ENCODE measurements at places on chromosomes 5 and 9.
A peak's percentile ranks its signal among the peaks of the same experiment; 100 is the strongest.

GRCh38 chr9:126704157-126704891 lies 90.6 kb downstream of the LMX1B start:
- no peaks in the 10 kb centered on the region for H3K36me3 ChIP-seq
- DNase-seq = peak; percentile 51
- H3K27me3 ChIP-seq = no peaks in the 10 kb centered on the region
- H3K27ac ChIP-seq = no peak overlapping the region

- no peak for DNase-seq
- H3K4me1 ChIP-seq = peaks cover 11% of the 10 kb centered on the region
- no peak overlapping the region for H3K27ac ChIP-seq
- H3K27me3 ChIP-seq = no peaks in the 10 kb centered on the region
- H3K4me3 ChIP-seq = no peak overlapping the region
- no peaks in the 10 kb centered on the region for H3K36me3 ChIP-seq
These were observed 8.2 kb downstream of the GALNT10 start for GRCh38 chr5:154198611-154199230.

- H3K4me3 ChIP-seq = no peak overlapping the region
- H3K36me3 ChIP-seq = no peaks in the 10 kb centered on the region
- no peaks in the 10 kb centered on the region for H3K4me1 ChIP-seq
- no peak overlapping the region for H3K27ac ChIP-seq
These were observed 27.0 kb downstream of the CDKN2A start for GRCh38 chr9:21967169-21967568.

GRCh38 chr9:92658611-92659010 lies 11.3 kb downstream of the IPPK start:
- DNase-seq = no peak
- no peak overlapping the region for H3K4me3 ChIP-seq
- H3K4me1 ChIP-seq = peaks cover 2% of the 10 kb centered on the region
- no peaks in the 10 kb centered on the region for H3K36me3 ChIP-seq

DNA sequence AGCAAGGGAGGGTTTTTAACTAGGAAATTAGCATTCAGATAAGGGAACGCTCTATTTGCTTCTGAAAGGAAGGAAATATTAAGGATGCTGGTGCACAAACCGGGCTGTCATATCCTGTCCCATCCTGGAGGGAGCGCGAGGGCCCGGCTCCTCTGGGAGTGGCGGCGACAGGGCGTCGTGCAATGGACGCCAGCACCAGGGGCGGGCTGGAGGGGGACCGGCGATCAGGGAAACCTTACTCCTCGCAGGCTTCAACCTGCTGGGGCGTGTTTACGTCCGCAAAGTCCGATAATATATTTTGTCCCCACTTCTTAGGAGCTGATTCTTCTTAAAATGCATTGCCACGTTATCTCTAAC lies 197.1 kb upstream of the TBCA start:
- peaks cover 3% of the 10 kb centered on the region for H3K4me1 ChIP-seq
- no peak for DNase-seq
- H3K27me3 ChIP-seq = no peaks in the 10 kb centered on the region
- H3K36me3 ChIP-seq = no peaks in the 10 kb centered on the region
- no peak overlapping the region for H3K4me3 ChIP-seq
- no peak overlapping the region for H3K27ac ChIP-seq

GRCh38 chr5:160674901-160675300 lies 177.1 kb downstream of the ATP10B start:
- no peaks in the 10 kb centered on the region for H3K4me1 ChIP-seq
- DNase-seq = no peak
- no peaks in the 10 kb centered on the region for H3K36me3 ChIP-seq
- no peak overlapping the region for H3K4me3 ChIP-seq
- H3K27me3 ChIP-seq = no peaks in the 10 kb centered on the region

- H3K4me1 ChIP-seq = no peaks in the 10 kb centered on the region
- no peak for DNase-seq
- no peaks in the 10 kb centered on the region for H3K36me3 ChIP-seq
- no peak overlapping the region for H3K4me3 ChIP-seq
These were observed 76.6 kb downstream of the CD180 start for GRCh38 chr5:67120032-67120431.

GRCh38 chr5:16791904-16792597 lies 144.0 kb downstream of the MYO10 start:
- no peaks in the 10 kb centered on the region for H3K36me3 ChIP-seq
- no peak for DNase-seq
- H3K27ac ChIP-seq = no peak overlapping the region
- H3K4me1 ChIP-seq = no peaks in the 10 kb centered on the region

DNA sequence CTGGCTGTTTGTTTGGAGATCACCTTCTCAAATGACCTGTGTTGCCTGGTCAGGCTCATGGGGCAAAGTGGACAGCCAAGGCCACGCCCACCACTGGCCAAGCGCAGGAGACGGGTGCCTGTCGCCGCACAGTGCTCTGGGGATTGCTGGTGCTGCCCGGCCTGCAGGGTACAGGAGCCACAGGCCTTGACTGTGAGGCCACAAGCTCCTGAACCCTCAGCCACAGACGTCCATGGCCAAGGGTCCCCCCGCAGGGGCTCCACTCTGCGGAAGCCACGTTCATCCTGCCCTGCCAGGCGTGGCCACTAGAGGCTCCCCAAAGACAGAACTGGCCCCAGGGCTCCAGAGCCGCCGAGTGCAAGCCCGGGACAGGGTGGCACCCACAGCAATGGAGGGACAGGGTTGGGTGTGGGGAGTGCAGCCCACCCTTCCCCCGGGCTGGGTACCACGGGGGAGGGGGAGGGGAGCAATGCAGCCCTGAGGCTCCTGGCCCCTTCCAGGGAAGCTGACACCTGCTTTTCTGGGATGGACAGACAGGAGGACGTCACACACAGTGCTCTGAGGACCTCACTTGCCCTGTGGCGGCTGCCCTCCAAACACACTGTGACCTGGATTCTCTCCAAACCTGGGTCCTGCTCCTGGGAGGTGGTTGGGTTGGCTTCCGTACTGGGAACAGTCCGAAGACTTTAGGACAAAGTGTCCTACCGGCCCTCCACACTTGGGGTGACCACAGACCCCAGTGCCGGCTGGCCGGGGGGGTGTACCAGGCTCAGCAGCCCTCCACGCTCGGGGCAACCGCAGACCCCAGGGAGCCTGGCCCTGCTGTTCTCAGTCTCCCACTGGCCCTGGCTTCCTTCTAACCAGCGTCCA lies 21.5 kb downstream of the TPPP start:
- peak; percentile 83 for DNase-seq
- H3K27me3 ChIP-seq = no peaks in the 10 kb centered on the region
- H3K27ac ChIP-seq = no peak overlapping the region
- H3K4me1 ChIP-seq = peaks cover 33% of the 10 kb centered on the region
- no peak overlapping the region for H3K4me3 ChIP-seq

DNA sequence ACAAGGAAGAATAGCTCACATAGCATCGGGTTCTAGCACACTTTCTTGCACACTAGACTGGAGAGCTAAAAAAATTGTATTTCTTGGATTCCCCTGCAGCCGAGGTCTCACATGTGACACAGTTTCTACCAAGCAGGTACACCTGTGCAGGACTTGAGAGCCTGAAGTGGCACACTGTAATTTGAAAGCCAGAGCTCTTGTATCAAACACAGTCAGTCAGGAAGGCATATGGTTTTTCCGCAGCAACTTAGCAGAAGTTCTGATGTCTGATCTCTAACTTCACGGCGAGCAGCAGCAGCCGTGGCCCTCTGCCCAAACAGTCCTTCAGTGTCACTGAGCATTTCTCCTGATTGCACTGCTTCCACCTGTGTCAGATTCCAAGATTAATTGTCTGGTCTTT lies 25.5 kb downstream of the TMEM245 start:
- H3K27me3 ChIP-seq = no peaks in the 10 kb centered on the region
- peaks cover 16% of the 10 kb centered on the region for H3K4me1 ChIP-seq
- H3K36me3 ChIP-seq = no peaks in the 10 kb centered on the region
- H3K27ac ChIP-seq = no peak overlapping the region

GRCh38 chr5:154260224-154260927 lies 69.8 kb downstream of the GALNT10 start:
- H3K27me3 ChIP-seq = no peaks in the 10 kb centered on the region
- DNase-seq = no peak
- no peak overlapping the region for H3K4me3 ChIP-seq
- no peaks in the 10 kb centered on the region for H3K36me3 ChIP-seq
- no peak overlapping the region for H3K27ac ChIP-seq

- peaks cover 3% of the 10 kb centered on the region for H3K4me1 ChIP-seq
- H3K27ac ChIP-seq = no peak overlapping the region
- H3K4me3 ChIP-seq = no peak overlapping the region
- DNase-seq = no peak
These were observed 376.6 kb downstream of the EFNA5 start for GRCh38 chr5:107294211-107294550.

GRCh38 chr9:36017278-36017677 lies 19.4 kb upstream of the RECK start:
- no peak overlapping the region for H3K27ac ChIP-seq
- H3K27me3 ChIP-seq = no peaks in the 10 kb centered on the region
- DNase-seq = no peak
- no peak overlapping the region for H3K4me3 ChIP-seq
- no peaks in the 10 kb centered on the region for H3K36me3 ChIP-seq
- H3K4me1 ChIP-seq = no peaks in the 10 kb centered on the region

GRCh38 chr5:179614745-179615144 lies 8.7 kb downstream of the HNRNPH1 start:
- H3K36me3 ChIP-seq = no peaks in the 10 kb centered on the region
- no peak for DNase-seq

DNA sequence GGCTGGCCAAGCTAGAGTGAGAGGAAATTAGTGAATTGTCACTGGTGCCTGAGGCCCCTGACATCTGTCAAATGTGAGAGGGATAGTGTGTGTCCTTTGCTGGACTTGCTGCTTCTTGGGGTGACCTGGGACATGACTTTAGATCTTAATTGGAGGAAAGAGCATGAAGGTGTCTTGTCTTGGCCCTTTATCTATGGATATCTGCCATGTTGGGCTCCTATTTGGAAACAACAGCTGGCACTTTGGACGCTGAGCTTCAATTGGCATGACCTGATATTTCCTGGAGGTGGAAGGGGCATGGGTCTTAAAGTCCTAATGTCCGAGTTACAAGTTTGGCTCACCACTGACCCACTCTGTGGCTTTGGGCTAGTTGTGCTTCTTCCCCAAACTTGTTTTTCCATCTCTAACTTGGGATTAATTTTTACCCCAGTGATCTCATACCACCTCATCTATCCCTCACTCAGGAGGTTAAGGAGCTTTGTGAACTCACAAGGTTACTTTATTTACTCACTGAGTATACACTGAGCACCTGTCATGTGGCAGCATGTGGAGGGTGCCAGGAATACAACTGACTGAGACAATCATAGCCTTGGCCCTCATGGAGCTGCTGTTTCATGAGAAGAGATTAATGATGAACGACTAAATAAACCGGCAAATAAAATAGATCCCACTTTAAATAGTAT lies 30.1 kb upstream of the CXCL14 start:
- DNase-seq = no peak
- H3K4me1 ChIP-seq = no peaks in the 10 kb centered on the region

- H3K27ac ChIP-seq = no peak overlapping the region
- no peaks in the 10 kb centered on the region for H3K27me3 ChIP-seq
- no peak overlapping the region for H3K4me3 ChIP-seq
- H3K4me1 ChIP-seq = no peaks in the 10 kb centered on the region
- H3K36me3 ChIP-seq = no peaks in the 10 kb centered on the region
These were observed 40.2 kb downstream of the CYFIP2 start for GRCh38 chr5:157306081-157306480.

- no peak overlapping the region for H3K27ac ChIP-seq
- no peak for DNase-seq
- no peaks in the 10 kb centered on the region for H3K36me3 ChIP-seq
- no peak overlapping the region for H3K4me3 ChIP-seq
These were observed 347.9 kb downstream of the CDH9 start for GRCh38 chr5:26690511-26690910.

DNA sequence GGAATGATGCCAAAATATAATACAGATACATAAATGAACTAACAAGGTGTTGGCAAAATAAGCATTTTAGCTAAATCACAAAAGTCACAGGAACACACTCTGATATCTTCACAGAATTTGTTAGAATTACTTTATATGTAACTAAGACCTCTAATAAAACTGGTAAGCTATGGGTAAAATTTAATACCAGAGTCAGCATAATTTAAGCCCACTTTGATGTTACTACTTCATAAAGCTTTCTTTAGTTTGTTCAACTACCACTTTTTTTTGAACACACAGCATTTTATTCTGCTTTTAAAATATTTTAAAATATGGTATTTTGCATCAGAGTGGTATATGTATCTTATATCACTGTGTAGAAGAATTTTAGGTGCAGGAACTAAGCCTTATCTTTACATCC lies 19.9 kb downstream of the PAIP1 start:
- H3K36me3 ChIP-seq = no peaks in the 10 kb centered on the region
- H3K27me3 ChIP-seq = no peaks in the 10 kb centered on the region
- H3K4me3 ChIP-seq = no peak overlapping the region
- H3K27ac ChIP-seq = no peak overlapping the region
- no peak for DNase-seq
